ENCODE measurements at places on chromosomes 7 and 10.

DNA sequence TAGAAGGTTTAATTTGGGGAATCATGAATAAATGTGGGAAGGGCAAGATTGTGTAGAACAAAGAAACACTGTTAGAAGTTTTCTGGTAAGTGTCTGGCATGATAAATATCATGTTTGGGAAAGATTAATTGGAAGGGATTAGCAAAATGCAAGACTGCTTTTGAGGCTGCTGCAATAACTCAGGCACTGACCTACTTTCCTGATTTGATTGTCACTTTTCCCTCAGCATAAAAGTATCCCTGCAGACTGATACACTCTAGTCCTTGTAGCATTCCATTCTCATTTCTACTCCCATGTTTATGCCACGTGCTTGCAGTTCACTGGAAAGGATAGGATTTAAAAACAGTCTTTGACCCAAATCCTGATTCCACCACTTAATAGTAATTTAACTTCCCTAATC, 303.3 kb upstream of the SEMA3A start:
- DNase-seq: no peak

DNA sequence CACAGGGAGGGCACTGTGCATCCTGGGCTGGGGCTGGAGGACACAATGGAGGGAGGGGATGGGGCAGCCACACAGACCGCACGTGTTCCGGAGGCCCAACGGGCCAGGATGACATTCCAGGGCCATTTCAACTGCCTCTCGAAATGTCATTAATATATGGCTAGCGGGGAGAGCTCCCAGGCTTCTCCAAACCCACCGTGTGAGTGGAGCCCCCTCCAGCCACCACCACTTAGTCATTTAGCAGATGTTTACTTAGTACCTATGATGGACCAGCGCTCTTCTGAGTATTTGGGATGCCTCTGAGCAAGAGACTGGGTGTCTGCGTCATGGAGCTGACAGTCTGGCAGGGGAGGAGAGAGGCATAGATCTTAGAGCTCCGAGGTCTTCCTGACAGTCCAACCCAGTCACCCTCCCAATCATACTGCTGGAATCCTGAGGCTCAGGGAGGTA, 107.3 kb downstream of the ZMIZ1 start:
- no peak for DNase-seq

- no peak for DNase-seq
These were observed 104.4 kb upstream of the FGFR2 start for GRCh38 chr10:121702351-121703320.

GRCh38 chr7:112459645-112460044, 9.4 kb downstream of the IFRD1 start:
- no peak for DNase-seq

- peak; percentile 38 for DNase-seq
These were observed 24.4 kb downstream of the C10orf71 start for GRCh38 chr10:49323171-49323895.

DNA sequence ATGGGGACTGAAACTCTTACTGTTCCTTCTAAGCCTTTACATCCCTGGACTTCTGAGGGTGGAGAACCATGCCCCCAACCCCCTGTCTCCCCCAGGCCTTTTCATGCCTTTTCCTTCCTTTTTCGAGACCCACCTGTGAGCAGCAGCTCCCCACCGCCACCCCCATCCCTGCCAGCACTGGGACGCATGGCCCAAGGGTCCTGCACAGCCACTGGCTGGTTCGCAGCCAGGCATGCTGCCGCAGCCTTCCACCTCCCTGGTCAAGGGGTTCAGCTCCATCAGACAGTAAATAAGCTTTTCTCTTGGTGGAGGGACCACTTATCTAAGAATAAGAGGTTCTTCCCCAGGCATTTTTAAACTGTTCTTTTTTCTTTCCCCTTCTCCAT, 584.4 kb downstream of the GRM8 start:
- DNase-seq: no peak

GRCh38 chr7:96901822-96902445, 103.4 kb upstream of the DLX6 start:
- no peak for DNase-seq

- DNase-seq: no peak
These were observed 88.3 kb downstream of the ZNF365 start for GRCh38 chr10:62462461-62462860.

GRCh38 chr10:9315292-9315691, 1260.8 kb downstream of the GATA3 start:
- no peak for DNase-seq

DNA sequence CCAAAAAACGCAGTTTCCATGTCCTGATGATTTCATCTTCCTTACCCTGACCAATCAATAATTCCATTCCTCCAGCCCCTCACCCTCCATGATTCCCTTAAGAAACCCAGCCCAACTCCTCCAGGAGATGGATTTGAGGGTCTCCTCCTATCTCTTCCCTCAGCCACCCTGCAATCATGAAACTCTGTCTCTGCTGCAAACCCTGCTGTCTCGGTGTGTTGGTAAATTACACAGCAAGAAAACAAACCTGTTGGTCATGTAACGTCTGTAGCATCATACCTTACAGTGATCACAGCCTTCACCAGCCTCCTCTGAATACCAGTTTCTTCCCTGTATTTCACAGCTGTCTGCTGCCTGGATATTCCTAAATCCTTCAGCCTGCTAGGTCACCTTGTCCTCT, 300.7 kb upstream of the NEBL start:
- no peak for DNase-seq

DNA sequence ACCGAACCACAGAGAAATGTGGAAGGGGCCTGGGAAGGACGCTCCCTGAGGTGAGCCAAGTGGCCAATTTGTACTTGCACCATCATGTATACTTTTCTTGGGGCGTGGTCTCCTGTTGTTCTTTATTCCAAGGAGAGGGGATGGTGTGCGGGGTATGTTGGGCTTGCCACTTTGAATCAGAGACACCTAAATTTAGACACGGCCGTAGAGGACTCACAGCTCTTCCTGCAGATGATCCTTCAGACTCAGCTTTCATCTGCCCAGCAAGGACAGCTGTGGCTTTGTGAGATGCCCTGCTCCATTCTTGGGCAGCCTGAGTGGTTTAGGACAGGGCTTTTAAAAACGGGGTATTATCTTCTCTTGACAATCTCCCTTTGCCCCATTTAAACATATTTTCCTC, 473.2 kb downstream of the REEP3 start:
- DNase-seq: no peak

- no peak for DNase-seq
These were observed 79.5 kb downstream of the AOAH start for GRCh38 chr7:36644625-36645422.

- DNase-seq: no peak
These were observed 19.3 kb downstream of the NEURL1 start for GRCh38 chr10:103512591-103513379.

GRCh38 chr7:158638001-158638400, 50.4 kb upstream of the PTPRN2 start:
- no peak for DNase-seq

GRCh38 chr10:93456480-93456879, 25.7 kb downstream of the MYOF start:
- no peak for DNase-seq

- no peak for DNase-seq
These were observed 72.3 kb upstream of the FAM13C start for GRCh38 chr10:59434463-59435321.

GRCh38 chr10:52129410-52130178, 184.5 kb upstream of the DKK1 start:
- DNase-seq: no peak

- DNase-seq: no peak
These were observed 29.8 kb downstream of the UBE2D4 start for GRCh38 chr7:43956027-43956426.

DNA sequence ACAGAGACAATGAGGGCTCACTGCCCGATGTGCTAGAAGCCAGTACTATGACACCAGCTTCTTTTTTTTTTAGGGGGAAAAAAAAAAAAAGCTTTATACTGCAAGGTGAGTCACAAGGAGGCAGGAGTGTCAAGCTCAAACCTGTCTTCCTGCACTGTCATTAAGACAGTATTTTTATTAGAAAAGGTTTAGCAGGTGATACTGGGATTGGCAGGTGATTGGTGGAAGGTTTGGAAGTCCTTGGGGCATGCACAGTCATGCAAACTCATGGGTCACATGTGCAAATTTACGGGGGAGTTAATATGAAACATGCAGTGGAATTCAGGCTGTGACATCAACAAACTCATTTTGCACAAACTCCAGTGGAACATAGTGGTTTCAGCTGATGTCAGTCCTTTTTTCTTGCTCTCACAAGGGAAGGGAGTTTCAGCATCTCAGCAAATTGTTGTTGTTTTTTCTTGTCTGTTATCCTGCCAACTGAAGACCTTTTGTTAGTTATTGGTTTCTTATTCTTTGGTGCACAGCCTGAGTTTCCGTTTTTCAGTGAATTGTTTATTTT, 530.6 kb downstream of the ANKRD7 start:
- no peak for DNase-seq

DNA sequence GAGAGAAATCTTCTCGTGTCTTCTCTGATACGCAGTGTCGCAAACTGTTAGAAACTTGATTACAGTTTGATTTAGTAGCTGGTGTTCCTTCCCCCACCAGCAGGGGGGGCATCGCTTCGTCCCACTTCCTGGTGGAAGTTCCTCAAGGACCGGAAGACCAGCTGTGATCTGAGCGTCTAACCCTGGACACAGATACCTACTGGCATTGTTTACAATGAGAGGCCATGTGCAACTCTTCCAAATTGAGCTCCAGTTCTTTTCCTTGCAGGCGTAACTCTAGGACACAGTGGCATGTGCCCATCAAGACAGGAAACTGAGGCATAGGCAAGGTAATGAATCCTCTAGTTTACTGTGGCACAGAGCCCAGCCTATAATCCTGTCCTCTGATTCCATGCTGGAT, 219.0 kb downstream of the CCDC3 start:
- peak; percentile 50 for DNase-seq

DNA sequence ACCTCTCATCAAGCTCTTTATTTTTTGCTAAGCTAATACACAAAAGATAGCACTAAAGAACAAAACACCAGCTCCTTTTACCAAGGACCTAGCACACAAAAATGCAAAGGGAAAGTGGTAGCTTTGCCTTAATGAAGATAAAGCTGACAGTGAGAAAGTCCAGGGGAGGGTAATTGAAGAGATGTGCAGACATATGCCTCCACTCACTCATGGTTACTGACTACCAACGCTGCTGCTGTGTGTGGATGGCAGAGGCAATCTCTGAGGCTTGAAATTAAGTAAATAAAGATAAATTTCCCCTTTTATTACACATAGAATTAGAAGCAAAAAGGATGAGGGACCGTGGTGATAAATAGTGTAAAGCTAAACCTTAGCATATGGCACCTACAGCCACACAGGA, 87.0 kb downstream of the HGF start:
- no peak for DNase-seq

- no peak for DNase-seq
These were observed 77.8 kb upstream of the PDCD4 start for GRCh38 chr10:110793886-110794285.

DNA sequence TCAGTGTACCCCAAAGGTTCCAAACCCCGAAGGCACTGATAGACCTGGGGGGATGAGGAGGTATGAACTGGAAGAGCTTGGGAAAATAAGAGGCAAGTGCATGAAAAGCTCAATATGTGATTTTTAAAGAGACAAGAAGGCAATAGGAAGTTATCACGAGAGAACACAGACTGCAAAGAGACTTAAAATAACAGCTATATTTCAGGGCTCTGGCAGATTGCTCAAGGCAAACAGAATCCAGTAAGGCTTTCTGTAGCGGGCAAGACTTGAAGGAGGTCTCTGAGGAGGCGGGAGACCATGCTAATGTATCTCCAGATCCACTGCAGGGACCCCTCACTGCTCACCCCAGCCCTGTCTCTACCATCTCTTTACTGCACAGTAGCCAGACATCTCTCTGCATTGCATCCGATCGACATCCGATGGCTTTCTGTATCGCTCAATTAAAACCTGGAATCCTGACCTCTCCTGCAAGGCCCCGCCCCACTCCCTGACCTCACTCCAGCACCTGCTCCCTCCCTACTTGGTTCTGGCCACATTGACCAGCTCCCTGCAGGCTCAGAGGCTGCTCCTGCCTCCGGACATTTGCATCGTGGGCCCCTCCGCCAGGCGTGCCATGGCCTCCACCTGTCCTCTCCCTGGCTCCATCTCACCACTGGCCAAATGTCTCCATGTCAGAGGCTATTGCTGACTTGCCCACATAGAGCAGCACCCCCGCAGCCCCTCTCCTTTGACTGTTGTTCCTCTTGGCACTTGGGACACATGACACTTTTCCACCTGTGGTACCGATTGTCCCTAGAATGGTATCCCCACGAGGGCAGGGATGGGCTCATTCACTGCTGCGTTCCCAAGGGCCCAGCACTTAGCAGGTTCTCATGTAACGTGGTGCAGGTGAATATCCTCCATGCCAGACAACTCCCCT, 118.0 kb downstream of the PRKAG2 start:
- DNase-seq: no peak

GRCh38 chr10:25071227-25071626, 54.8 kb downstream of the THNSL1 start:
- no peak for DNase-seq

DNA sequence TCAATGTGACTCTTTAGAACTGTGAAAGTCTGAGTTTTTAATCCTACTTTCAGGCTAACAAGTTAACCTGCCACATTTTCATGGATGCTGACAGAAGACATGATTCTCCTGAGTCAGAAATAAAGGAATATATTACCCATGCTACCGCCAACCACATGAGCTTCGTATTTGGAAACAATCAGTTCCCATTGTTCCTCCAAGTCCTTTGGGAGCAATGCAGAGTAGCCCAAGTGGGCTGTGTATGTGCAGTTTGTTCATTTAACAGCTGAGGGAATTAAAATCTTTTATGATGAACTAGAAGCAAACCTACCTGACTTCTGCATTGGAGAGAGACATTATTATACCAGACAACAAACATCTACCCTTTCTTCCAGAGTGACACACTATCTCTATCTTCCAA, 169.3 kb upstream of the BET1 start:
- DNase-seq: no peak

DNA sequence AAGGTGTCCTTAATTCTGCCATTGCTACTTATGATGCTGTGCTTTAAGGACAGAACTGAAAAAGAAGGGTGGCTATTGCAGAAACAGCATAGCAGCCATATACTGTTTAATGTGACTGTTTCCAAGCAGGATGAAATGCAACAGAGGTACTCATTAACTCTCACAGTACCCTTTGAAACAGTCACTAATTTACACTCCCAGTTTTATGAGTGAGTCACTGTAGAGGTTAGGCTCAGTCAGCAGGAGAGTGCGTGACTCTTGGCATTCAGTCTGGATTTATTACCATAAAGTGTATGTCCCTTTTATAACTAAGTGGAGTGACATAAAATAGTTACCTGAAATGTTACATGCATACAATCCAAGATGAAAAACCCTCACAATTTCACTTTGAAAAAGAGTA, 27.7 kb downstream of the ALDH18A1 start:
- DNase-seq: no peak

GRCh38 chr7:111806232-111806631, 243.9 kb upstream of the IMMP2L start:
- DNase-seq: no peak

GRCh38 chr10:58897708-58898107, 278.7 kb upstream of the PHYHIPL start:
- no peak for DNase-seq

- no peak for DNase-seq
These were observed 293.8 kb downstream of the RNLS start for GRCh38 chr10:88289342-88289741.

All from suppressor macrophage treated with lipopolysaccharide for 1 hour (primary cell).